ENCODE measurements at places on chromosomes 3 and 15.
A peak's percentile ranks its signal among the peaks of the same experiment; 100 is the strongest.

GRCh38 chr3:181384970-181385369, 326.8 kb upstream of the SOX2 start:
- DNase-seq, result no peak

- no peak for DNase-seq
Observed at GRCh38 chr15:99132122-99132521, 27.2 kb downstream of the SYNM start.

- DNase-seq, result no peak
Observed at GRCh38 chr3:33868309-33868708, 69.9 kb downstream of the PDCD6IP start.

GRCh38 chr3:106457281-106458180, 588.7 kb upstream of the CBLB start:
- DNase-seq, result no peak

GRCh38 chr3:64932016-64932518, 244.3 kb upstream of the ADAMTS9 start:
- DNase-seq, result no peak

DNA sequence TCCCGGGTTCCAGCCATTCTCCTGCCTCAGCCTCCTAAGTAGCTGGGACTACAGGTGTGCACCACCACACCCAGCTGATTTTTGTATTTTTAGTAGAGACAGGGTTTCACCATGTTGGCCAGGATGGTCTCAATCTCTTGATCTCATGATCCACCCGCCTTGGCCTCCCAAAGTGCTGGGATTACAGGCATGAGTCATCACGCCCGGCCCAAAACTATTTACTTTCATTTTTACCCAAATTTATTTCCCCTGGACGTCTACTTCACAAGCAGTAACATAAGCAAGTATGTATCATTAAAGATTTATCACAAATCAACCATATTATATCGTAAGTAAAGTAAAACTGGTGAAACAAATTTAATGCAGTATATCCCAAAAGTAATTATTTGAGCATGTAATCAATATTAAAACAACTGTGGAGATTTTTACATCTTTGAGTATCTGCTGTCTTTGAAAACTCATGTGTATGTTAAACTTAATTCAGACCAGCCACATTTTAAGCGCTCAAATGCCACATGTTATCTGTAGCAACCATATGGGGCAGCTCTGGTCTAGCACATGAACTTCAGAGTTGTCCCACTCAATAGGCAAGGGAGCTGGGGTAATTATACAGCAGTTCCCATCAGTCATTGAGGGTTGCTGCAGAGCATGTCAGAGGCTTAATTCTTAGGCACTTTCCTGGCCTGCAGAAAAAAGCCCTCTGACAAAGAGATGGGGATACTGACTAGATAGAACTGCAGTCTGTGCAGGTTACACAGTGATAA, 185.7 kb upstream of the CTDSPL start:
- no peak for DNase-seq

GRCh38 chr3:14879211-14879874, 60.6 kb downstream of the FGD5 start:
- DNase-seq, result no peak

- no peak for DNase-seq
Observed at GRCh38 chr3:155382396-155383042, 89.0 kb upstream of the STRIT1 start.

DNA sequence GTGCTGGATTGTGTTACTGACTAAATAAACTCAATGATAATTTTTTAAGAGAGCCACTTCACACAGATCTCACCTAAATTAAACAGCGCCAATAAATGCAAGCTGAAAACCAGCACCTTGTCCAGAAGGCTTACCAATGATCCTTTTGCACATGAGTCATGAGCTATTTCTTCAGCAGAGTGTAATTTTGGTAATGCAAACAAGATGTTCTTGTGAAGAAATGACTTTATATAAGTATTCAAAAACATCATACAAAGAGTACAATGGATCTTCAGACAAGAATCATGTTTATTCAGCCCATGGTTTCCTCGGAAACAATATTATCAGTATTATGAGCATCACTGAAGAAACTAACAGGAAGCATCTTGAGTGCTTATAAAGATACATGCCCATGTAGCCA, 263.8 kb upstream of the UBE2E2 start:
- no peak for DNase-seq

DNA sequence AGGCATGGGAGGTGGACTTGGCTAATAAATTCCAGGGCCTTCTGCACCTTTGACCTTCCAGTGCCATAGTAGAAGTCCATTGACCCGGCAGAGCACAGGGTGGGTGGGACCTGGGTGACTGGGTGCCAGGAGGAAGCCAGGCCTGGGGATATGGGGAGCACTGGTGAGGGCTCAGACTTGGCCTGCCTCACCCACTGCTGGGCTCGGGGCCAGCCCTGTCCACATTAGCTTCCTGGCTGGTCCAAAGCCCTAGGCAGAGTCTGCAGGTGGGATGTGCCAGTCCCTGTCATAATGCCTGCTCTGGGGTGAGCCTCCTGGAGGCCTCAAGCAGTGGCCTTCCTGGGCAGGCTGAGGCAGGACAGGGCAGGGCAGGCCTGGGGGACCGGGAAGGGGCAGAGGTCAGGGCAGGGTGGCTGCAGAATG, 38.1 kb upstream of the CHRNB4 start:
- no peak for DNase-seq

- DNase-seq, result no peak
Observed at GRCh38 chr3:25103391-25103790, 324.7 kb upstream of the RARB start.

DNA sequence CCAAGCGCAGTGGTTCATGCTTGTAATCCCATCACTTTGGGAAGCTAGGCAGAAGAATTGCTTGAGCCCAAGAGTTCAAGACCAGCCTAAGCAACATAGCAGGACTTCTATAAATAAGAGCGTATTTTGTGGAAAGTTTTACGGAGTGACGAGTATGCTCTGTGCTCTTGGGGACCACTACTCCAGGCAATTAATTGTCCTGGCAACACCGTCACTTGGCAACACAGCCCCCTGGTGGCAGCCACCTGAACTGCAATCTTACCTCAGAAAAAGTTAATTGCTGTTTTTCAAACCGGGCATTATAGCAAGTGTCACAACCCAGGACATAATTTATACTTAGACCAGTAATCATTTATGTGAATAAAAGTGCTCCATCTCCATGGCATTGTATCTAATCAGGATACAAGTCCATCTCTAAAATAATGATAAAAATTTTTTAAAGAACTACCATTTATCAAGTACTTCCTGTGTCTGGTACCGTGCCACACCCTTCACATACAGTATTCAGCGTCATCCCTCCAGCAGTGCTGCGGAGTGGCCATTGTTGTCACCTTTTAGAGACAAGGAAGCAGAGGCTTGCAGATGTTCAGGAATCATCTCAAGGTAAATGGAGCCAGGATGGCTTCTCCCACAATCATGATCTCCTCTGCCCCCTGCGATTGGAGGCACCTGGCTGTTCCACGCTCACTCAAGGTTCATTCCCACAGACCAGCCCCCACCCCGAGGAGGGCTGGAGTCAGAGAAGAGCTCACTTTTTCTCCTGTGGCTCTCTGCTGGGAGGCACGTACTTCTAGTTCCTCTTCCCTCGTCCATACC, 34.5 kb downstream of the PLA2G4D start:
- DNase-seq, result peak; percentile 53

GRCh38 chr15:100133001-100133400, 208.8 kb downstream of the ADAMTS17 start:
- DNase-seq, result no peak

- no peak for DNase-seq
Observed at GRCh38 chr3:188950832-188951489, 220.8 kb upstream of the TPRG1 start.

DNA sequence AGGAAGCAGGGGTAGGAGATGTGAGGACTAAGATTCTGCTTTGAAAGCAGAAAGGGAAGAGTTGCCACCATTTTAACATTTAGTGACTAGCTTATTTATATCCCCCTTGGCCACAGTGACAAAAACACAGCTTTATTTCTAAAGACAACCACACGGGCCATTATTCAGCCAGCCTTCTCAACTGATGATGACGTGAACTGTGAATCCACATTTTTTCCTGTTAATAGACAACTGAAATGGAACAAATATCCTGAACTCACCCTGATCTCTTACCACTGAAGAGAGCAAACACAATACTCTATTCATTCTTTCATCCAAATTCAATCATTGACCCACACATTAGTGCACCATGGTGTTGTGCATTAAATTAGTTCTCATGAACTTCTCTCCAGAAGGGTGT, 145.1 kb downstream of the TNIK start:
- no peak for DNase-seq

DNA sequence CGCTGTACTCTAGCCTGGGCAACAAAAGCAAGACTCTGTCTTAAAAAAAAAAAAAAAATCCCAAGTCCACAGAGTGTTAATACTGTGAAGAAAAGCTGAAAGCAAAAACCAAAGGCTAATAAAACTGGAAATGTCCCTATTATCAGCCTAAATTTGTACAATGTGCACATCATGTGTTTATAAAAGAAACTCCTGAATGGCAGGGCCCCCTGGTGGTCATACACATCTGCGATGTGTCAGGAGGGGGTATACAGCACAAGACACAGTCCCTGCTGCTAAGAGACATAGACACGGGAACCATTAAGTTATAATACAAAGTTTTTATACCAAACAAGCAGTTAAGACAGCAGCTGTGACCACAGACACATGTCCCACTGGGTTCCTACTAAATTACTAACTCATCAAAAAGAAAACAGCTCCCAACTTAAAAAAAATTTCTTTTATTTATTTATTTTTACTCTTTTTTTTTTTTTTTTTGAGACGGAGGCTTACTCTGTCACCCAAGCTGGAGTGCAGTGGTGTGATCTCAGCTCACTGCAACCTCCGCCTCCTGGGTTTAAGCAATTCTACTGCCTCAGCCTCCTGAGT, 31.0 kb downstream of the IDH2 start:
- DNase-seq, result peak; percentile 58

DNA sequence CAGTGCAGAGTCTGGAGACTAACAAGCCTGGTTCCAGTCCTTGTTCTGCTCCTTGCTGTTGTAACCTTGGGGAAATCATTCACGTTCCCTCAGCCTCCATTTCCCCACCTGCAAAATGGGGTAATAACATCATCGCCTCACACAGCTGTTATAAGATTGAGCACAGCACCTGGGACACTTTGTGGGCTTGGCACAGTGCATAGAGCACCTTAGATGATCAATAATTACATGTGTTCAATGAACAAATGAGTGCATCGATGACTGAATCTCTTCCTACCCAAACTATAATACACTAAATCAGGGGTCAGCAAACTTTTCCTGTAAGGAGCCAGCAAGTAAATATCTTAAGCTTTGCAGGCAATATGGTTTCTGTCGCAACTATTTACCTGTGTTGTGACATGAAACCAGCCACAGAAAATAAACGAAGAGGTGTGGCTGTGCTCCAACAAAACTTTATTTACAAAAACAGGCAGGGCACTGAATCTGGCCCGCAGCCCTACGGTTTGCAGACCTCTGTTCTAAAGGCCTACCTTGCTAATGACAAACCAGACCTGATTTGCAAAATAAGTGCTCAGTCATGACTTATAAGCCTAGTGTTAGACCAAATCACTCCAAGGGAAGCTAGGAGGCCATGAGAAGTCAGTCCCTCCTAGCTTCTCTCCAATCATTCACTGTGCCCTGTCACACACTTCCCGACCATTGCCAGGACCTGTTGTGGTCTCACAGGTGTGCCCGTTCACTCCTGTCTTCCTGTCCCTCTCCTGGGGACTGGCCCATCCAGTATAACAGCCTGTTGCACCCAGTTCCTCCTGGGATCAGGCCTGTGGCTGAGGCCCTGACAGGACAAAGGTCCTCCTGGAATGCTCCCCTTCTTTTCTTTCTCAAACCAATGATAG, 149.4 kb upstream of the WNT5A start:
- no peak for DNase-seq

- no peak for DNase-seq
Observed at GRCh38 chr15:56988219-56988618, 69.8 kb downstream of the TCF12 start.

GRCh38 chr3:47577583-47578118, 1.0 kb downstream of the CSPG5 start:
- DNase-seq, result no peak
